ENCODE measurements at places on chromosomes 1 and 21.

- DNase-seq, result no peak
These were observed 216.6 kb downstream of the PLA2G4A start for GRCh38 chr1:187045371-187045770.

DNA sequence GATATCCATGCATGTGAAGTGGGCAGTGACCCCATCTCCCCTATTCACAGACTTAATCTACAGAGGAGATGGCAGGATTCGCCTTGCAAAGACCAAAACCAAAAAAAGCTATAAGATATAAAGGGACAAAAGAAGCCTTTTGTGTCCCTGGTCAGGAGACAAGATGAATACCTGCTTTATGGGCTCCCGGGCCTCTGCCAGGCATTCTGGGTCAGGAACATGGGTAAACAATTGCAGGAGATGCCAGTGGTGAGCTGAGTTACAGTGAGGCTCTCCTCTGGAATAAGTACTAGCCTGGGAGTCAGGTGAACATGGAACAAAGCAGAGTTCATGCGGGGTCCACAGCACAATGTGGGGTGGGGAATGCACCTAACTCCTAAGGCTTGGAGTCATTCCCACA lies 4.7 kb downstream of the SLC9A1 start:
- no peak for DNase-seq

DNA sequence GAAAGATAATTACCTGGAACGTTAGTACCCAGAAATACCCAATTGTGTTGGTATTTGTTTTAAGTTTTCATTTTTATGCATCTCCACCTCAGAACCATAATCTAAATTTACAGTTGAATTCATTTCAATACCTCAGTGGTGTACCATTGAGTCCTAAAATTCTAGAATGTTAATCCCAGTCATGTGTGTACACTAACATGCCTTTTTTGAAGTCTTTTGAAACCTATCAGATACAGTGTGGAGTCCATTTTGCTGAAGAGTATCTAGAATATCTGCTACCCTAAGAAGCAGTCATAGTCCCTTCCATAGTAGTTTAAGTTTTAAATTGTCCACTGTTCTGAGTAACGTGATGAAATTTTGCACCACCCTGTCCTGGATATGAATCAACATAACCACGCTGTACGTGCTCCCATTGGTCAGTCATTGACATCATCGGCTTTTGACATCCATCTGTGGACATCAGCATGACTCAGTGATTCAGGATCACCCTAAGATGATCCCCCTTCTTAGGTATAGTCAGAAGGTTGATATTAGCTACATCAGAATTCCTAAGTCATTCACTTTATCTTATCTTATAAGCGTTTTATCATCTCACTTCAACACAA lies 7.5 kb upstream of the ASH1L start:
- no peak for DNase-seq

GRCh38 chr1:23673086-23673813 lies 18.4 kb upstream of the RPL11 start:
- DNase-seq, result peak; percentile 74

GRCh38 chr1:219990782-219991510 lies 55.4 kb downstream of the EPRS1 start:
- DNase-seq, result no peak

- no peak for DNase-seq
These were observed 215.3 kb downstream of the SDCCAG8 start for GRCh38 chr1:243471026-243471685.

DNA sequence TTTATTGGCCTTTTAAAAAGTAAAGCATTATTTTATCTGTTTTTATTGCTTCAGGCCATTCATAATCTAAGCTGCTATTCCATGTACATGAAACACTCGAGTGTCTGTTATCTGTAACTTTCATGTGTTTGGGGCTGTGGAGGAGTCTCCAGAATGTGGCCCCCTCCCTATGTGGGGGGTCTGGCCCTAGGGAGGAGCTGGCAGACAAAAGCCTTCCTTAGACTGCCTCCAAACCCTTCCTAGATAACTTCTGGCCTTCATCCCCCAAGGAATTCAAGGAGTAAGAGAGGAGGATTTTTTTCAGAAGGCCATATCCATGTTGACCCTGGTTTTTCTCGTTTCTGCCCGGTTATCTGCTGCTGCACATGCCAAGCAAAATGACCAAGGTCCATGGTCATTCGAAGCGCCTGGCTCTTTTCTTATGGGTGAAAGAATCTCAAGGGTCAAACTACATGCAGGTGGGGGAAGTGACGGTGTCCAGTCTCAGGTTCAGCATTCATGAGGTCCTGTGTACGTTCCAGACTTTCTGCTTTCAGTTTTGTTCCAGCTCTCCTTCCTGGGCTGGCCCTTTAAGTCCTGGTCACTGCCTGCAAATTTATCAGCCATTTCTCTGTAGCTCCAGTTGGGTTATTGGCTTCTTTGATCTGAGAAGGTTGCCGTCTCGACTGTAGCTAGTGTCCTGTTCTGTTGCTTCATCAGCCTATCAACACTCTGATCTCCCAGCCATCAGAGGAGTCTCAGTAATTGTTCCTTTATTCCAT lies 8.3 kb downstream of the TENT5C start:
- DNase-seq, result no peak

DNA sequence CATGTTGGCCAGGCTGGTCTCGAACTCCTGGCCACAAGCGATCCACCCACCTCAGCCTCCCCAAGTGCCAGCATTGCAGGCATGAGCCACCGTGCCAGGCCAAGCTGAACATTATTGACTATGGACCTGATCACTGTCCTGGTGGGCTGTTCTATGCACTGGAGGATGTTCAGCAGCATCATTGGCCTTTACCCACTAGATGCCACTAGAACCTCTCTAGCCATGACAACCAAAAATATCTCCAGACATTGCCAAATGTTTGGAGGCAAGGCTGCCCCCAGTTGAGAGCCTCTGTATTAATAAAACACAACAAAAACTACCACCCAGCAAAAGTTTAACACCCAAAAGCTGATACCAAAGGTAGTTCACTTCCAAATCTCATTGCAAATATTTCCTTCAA lies 110.8 kb upstream of the SOD1 start:
- no peak for DNase-seq

DNA sequence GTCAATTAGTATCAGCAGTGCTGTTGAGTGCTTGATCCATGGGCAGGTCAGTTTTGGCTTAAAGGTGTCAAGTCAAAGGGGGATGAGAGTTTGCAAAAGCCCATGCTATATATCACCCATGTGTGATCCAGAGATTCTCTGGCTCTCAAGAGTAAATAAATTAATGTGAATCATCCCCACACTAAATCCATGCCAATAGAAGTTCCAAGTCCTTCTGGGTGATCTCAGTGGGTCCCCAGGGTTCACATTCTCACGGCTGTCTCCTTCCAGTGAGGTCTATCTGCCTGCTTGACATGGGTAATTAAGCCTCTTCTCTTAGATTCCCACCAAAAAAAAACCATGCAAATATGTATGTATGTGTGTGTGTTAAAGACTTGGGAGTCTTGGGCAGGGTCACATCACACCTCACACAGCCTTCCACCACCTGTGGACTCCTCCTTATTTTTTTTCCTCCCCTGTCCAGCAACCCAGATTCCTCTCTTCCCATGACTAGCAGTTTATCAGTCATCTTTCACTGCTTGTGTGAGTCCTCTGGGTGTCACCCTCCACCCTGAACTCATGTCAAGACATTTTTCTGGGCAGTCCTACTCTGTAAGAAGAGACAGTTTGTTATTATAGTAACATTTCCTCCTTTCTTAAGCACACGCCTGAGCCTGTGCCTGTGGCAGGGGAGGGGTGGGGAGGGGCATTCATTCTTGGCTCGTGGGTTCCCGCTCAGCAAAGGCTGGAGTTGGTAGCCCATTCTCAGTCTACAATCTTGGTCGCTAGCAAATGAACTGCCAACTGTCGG lies 14.3 kb upstream of the S100A11 start:
- DNase-seq, result peak; percentile 41

Data from PC-9 (cell line).